NB4 (cell line): ENCODE measurements at places on chromosomes 13 and 19.

DNA sequence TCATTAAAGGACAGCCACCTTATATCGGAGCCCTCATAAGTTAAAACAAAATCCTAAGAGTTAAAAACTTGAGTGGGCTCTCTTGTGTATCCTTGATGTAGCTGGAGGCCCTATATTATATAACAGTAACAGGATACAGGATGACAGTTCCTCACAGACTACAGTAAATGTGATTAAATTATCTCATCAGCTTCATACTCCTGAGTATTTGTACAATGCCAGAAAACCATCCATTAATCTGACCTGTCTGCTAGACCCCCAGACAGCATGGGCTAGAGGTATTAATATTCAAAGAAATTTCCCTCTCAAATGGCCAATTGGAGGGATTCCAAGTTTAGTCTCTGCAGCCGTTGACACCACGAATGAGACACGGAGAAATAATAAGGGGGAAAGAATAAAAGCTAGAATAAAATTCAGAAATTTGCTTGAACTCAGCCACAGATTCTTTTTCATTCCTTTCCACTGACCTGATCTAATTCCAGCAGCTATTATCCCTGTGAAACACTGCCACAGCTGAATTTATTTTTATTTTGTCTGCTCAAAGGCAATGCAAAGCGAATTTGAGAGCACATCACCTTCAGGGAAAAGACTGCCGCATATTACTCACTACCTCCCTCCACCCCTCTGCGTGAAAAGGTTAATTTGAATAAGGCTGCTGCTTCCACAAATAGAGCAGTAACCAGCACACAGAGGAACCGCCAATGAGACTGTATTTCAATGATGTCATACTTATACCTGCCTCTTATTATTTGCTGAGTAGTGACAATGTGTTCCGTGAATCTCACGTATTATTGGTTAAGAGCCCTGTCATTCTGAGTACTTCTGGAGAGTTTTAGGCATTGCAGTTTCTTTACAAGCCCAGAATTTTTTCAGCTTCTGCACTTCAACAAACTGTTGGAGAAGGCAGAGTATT lies 155.9 kb upstream of the KLF12 start:
- DNase-seq: peak; percentile 17

GRCh38 chr13:32153056-32153455 lies 121.5 kb downstream of the FRY start:
- no peak for DNase-seq

- no peak for DNase-seq
Observed at GRCh38 chr19:1466461-1467214, 12.4 kb downstream of the C19orf25 start.

DNA sequence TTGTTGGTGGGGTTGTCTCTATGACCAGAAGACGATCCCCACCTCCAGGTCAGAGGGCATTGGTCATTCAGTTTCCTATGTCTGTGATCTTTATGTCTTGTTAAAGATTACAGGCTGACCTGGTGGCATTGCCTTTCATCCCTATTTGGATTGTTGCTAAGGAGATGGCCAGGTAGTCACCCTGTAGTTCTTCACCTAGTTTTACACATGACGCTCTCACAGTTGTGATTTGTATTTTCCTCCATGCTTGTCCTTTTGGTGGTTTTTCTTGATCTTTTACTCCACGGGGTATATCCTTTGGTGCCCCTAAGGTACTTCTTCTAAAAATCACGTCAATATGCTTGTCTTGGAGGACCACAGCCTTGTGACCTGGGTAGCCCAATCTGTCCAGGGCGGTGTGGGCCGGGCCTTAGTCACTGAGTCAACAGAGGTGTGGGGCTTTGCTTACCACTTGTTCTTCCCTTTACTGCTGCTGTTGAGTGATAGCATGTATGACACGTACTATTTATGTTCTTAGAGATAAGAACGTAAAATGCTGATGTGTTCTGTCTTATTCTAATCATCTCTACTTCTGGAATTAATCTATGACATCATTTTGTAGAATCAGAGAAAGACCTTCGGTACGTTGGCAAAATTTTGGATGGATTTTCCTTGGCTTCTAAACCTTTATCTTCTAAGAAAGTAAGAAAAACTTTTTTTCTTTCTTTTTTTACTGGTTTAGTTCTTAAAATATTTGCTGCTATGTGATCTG lies 20.1 kb downstream of the GPATCH1 start:
- DNase-seq: no peak

GRCh38 chr19:50697414-50698124 lies 22.0 kb downstream of the SHANK1 start:
- no peak for DNase-seq

DNA sequence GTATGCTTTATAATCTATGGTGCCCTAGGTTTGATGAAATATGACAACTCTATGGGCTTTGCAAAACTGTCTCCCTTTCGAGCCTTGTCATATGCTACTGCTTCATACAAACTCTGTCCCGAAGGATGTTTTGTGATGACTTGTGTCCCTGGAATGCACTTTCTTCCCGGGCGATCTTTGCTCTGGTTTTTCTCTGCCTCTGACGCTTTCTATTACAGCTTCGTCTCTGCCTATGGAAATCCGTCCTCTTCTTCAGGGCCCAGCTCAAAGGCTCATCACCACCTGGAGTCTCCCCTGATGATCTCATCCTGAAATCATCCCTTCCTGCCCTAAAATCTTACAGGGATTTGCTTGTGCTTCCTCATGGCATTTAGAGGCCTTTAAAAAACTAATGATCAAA lies 191.5 kb upstream of the KL start:
- DNase-seq: no peak

- DNase-seq: peak; percentile 88
Observed at GRCh38 chr19:39845933-39846677, at the start of gene FBL. TSS of gene FBL (minus strand) at chr19:39846379. CDS start at chr19:39846300, 79 bp downstream.

DNA sequence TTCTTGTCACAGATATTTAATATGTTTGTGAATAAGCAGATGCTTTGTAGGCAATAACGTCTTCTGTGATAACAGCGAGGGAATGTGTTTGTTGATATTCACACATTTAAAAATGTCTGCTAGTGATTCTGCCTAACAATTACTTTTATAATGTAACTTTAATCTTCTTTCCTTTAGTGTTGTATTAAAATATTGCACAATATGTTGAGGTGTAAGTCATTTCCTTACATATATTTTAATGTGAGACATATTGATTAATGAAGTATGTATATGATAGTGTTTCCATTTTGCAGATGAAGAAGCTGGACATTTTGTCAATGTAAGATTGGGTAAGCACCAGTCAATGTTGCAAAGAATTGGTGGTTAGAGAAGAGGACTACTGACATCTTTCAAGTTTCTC lies 324.4 kb downstream of the SLITRK1 start:
- DNase-seq: no peak

DNA sequence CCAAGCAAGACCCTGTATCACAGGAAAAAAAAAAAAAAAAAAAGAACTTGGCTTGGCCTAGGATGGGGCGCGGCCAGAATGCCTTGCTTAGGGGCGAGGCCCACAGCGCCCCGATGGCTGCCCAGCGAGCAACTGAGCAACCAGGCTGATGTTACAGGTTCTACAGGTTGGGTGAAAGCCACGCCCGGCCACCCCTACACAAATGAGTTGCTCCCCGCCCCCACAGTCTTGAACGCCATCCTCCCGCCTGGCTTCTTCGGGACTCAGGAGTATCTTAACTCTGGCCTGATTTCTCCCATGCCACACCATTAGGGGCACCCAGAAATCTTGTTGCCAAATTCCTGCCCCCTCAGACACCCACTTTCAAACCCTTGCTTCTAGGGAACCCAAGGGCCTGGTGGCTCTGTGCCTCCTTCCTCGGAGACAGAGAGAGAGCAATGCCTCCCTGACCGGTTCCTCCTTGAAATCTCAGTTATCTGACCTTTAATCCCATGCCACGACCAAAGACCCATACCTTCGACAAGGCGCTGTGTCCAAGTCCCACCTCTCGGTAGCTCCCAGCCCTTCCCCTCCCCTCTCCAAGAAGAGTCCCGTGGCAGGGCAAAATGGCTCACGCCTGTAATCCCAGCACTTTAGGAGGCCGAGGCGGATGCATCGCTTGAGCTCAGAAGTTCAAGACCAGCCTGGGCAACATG lies 1.1 kb upstream of the CBLC start:
- no peak for DNase-seq

DNA sequence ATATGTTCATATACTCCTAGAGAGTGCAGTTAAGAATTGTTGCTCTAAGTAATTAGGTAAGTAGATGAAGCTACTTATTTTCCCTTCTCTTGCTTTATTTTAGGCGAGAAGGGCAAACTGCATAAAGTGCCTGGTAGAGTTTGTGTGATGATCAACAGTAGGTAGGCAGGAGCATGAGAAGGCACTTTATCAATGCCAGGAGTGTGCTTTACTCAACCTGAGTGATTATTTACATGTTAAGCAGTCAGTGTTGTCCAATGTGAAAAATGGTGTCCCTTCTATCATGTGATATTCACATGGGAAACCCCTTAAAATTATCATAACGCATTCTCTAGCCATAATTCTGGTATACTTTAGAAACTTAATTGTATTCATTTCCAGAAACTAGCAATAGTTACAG lies 294.0 kb downstream of the ITGBL1 start:
- no peak for DNase-seq

DNA sequence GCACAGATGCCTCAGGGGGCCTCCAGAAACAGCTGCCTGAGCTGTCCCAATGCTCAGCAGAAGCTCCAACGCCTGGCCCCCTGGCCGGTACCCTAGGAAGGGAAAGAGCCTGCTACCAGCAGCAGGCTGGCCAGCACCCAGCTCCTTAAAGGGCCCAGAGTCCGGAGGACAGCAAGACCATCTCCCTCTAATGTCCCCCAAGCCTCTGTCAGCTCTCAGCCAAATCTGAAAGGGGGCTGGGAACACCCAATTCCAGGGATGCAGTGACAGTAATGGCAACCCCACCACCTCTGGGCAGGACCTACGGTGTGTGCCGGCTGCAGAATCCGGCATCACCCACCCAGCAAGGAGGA lies 4.2 kb downstream of the PPP6R1 start:
- no peak for DNase-seq

GRCh38 chr13:50712456-50712855 lies 131.0 kb downstream of the DLEU7 start:
- no peak for DNase-seq

GRCh38 chr13:30370146-30370545 lies 52.1 kb upstream of the UBE2L5 start:
- DNase-seq: no peak

DNA sequence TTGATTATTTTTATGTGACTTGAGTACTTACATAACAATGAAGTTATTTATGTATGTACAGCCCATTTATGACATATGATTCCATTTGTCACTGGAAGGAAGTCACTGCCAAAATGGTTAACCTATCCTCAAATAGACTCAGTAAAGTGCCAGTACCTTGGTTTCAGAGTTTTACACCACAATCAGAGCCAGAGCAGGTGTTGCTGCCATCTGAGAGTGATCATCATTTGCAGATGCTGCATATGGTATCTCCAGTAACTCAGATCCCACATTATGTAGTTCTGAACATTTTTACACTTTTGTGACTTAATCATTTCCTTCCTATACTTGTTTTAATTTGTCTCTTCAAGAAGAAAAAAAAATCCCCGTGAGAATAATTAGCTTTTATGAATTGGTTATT lies 313.3 kb downstream of the HS6ST3 start:
- no peak for DNase-seq

- DNase-seq: no peak
Observed at GRCh38 chr13:74450964-74451363, 316.8 kb upstream of the KLF12 start.

- DNase-seq: no peak
Observed at GRCh38 chr19:7927605-7928333, 1.8 kb upstream of the CTXN1 start.

- DNase-seq: no peak
Observed at GRCh38 chr19:38730731-38731589, 13.3 kb downstream of the CAPN12 start.

GRCh38 chr13:80857321-80857720 lies 516.4 kb upstream of the SPRY2 start:
- no peak for DNase-seq

DNA sequence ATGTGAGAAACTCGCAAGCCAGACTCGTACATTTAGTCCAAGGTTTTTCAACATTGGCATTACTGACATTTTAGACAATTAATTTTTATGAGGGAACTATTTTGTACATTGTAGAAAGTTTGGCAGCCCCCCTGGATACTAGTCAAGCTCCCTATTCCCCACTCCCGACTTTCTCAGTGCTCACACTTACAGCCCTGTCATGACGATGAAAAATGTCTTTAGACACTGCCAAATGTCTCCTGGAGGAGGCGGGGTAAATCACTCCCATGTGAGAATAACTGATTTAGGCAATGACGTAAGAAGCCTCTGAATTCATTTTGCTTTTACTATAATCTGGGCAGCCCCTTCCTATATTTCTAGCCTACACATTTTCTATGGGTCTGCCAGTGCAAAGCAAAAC lies 535.8 kb upstream of the KLHL1 start:
- no peak for DNase-seq

- no peak for DNase-seq
Observed at GRCh38 chr19:33804021-33804799, 7.5 kb downstream of the KCTD15 start.

GRCh38 chr19:4707322-4707721 lies 16.3 kb downstream of the DPP9 start:
- DNase-seq: no peak

GRCh38 chr13:98843482-98843877 lies 91.0 kb upstream of the SLC15A1 start:
- no peak for DNase-seq

DNA sequence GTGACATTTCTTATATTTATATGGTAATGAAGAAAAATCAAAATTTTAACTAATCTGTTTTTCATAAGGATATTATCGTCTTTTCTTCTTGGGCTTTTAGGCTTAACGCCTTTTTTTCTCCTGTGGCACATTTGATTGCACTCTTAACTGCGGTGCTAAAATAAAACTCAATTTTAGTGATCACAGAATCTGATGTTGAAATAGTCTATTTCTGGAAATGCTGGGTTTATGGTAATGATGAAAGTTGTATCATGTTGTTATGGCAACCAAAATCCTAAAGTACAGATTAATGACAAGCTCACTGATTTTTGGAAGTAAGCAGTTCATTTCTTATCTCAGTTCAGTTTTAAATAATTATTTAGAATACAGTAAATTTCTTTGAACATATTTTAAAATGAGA lies 85.3 kb downstream of the COG6 start:
- DNase-seq: no peak

- DNase-seq: no peak
Observed at GRCh38 chr13:40438999-40439797, 227.2 kb downstream of the FOXO1 start.

DNA sequence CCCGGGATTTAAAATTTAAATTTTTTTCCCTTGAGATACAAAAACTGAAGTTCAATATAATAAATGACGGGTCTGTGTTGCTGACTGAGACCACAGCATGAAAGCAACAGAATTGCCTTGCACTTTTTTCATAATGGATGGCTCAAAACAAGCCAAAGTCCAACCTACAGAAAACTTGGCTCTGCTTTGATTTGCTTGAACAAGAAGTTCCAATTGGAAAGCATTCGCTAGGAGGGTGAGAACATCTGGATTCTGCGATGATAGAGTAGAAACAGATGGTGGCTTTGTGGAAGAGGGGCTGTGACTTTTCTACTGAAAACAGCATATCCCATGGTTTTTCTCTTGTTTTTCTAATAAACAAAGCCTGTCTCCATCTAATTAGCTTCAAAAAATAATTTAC lies 46.4 kb downstream of the THSD1 start:
- DNase-seq: no peak

- DNase-seq: no peak
Observed at GRCh38 chr13:66992719-66993118, 237.4 kb downstream of the PCDH9 start.
